Stimulated activated CD8-positive, alpha-beta memory T cell treated with anti-CD3 and anti-CD28 coated beads, Interleukin-2, amount 100 ng/mL, for 1 hour (primary cell): ENCODE measurements at places on chromosomes 1 and 21.
A peak's percentile ranks its signal among the peaks of the same experiment; 100 is the strongest.

GRCh38 chr1:10528066-10529014 is 53.6 kb downstream of the PEX14 start:
- DNase-seq, result no peak

GRCh38 chr1:26998429-26999300 is 5.2 kb downstream of the TRNP1 start:
- no peak for DNase-seq

- no peak for DNase-seq
Observed at GRCh38 chr1:115712911-115713609, 55.5 kb downstream of the CASQ2 start.

- DNase-seq, result no peak
Observed at GRCh38 chr1:26949926-26950319, 10.3 kb downstream of the KDF1 start.

GRCh38 chr1:171583591-171584201 is 38.3 kb upstream of the MYOCOS start:
- no peak for DNase-seq

DNA sequence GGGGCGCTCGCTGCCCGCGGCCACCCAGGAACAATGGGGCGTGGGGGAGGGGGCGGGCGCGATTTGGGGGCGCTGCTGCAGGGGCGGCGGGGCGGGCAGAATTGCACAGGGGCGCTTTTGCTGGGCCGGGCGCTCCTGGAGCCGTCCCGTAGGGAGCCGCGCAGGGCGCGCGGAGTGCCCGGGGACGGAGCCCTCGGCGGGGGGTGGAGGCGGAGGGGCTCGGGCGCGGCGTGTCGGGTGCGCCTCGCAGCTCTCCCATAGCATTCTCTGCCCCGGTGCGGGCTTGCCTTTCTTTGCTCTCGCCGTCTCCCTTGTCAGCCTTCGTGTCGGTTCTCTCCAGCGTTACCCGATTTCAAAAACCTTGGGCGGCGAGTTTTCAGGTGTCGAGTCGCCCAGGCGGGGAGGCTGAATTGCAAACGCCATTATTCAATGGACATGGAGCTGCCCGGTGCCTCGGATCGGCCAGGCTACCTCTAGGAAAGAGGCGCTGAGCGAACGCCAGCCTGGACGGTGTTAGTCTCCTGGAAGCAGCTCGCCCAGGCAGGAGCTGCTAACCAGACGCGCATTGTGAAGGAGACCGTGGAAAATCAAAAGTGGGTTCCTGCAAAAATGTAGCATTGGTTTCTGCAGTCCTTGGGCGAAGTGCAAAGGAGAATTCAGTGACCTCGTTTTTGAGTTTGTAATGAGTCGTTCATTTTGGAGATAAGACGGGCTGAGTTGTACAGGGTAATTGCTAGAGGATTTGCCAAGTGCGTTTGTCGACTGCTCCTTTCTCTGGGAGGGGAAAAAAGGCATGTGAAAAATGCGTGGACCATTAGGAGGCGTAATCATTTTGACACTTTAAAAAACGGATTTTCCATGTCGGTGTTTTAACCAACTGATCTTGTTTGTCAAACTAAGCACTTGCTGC is 626 bp downstream of the CXADR start:
- no peak for DNase-seq

GRCh38 chr21:41827951-41828883 is 50.9 kb downstream of the PRDM15 start:
- DNase-seq, result no peak

GRCh38 chr1:218677026-218677425 is 331.9 kb downstream of the TGFB2 start:
- DNase-seq, result no peak

DNA sequence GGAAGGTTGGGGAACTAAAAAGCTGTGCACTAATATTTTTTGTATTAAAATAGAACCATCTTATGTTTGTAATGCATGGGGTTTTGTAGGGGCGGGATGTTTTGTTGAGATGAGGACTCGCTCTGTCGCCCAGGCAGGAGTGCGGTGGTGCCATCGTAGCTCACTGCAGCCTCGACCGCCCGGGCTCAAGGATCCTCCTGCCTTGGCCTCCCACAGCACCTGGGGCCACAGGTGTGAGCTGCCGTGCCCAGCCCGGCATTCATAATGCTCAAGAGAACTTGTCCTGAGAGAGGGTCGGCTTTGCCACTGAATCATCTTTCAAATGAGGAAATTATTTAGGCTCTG is 3.0 kb upstream of the C1orf159 start:
- no peak for DNase-seq

GRCh38 chr1:10514490-10515235 is 39.9 kb downstream of the PEX14 start:
- DNase-seq, result no peak

DNA sequence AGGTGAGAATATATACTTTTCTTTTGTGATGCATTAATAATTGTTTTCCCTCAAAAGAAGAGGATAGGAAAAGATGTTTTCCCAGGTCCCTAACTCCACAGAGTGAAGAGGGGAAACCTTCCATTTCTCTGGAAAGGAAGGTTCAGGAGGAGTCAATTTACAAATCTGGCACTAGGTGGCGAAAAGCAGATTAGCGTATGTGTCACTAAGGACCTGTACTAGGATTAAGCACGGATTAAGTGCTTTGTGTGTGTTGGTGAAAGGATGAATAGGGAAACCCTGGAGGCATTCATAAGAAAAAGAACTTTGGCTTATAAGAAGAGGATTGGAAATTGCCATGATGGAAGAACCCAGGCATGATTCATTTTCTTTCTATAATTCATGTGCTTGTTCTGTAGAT is 410.1 kb upstream of the PLXNA2 start:
- DNase-seq, result no peak

- DNase-seq, result no peak
Observed at GRCh38 chr1:84899969-84900368, 7.0 kb upstream of the LPAR3 start.

DNA sequence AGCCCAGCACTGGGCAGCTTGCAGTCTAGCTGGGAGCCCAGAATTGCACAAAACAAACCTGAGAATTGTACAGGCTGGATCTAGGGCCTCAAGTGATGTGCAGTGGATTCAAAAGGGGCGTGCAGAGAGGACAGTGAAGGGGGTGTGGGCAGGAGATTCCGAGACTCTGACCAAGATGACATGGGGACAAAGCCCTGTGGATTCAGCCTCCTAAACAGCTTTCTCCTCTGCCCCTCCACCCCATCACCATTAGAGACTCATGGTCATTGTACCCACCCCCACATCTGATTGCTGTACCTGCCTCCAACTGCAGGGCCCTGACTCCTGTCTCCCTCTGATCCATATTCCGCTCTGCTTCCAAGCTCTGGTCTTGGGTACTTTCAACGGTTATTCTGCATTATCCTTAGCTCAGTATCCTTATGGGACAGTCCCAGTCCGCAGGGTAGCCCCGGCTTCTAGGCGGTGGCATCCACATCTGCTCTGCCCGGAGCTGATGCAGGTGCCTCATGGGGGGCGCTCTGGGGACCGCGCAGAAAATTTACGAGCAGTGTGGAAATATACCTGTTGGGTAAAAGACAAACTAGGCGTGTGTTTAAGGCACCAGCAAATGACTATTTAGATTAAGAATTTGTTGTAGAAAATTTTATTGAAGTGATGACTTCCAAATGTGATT is 1.7 kb upstream of the BMP8A start:
- DNase-seq, result no peak

DNA sequence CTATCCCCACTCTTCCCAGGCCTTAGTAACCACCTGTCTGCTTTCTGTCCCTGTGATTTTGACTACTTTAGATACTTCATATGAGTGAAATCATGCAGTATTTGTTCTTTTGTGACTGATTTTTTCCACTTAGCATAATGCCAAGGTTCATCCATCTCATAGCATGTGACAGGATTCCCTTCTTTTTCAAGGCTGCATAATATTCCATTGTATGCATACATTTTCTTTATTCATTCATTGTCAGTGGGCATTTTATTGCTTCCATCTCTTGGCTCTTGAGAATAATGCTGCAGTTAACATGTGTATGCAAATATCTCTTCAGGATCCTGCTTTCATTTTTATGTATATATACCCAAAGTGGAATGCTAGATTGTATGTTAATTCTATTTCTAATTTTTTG is 56.4 kb downstream of the AGL start:
- DNase-seq, result no peak

GRCh38 chr1:29240986-29241385 is 4.7 kb downstream of the PTPRU start:
- no peak for DNase-seq

- no peak for DNase-seq
Observed at GRCh38 chr1:87279536-87279875, 49.2 kb upstream of the LMO4 start.

GRCh38 chr1:193787061-193787460 is 600.6 kb upstream of the B3GALT2 start:
- DNase-seq, result no peak

GRCh38 chr1:203640117-203640516 is 13.5 kb downstream of the ATP2B4 start:
- DNase-seq, result no peak

GRCh38 chr1:156874572-156875340 is 14.1 kb downstream of the NTRK1 start:
- no peak for DNase-seq

GRCh38 chr1:27154469-27154990 is 395 bp downstream of the SLC9A1 start:
- no peak for DNase-seq

- DNase-seq, result peak; percentile 4
Observed at GRCh38 chr1:87450615-87451209, 122.0 kb downstream of the LMO4 start.

DNA sequence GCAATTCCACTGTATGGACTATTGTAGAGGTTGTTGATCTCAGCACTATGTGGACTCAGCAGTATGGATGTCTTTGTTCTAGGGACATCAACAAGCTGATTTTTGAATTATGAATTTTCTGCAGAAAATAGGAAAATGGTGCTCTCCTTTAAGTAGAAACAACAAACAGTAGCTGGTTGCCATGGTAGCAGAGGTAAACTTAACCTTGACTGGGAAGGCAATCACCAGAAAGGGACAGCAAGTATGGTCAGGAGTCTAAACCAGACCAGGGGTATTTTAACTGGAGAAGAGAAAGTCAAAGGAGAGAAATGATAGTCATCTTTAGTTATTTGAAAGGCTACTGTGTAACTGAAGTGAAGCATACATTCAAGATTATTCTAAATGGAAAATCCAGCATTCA is 22.3 kb downstream of the WLS start:
- DNase-seq, result no peak

GRCh38 chr1:61591351-61591750 is 133.6 kb downstream of the TM2D1 start:
- DNase-seq, result no peak

GRCh38 chr1:6601923-6602668 is 573 bp downstream of the KLHL21 start:
- DNase-seq, result no peak

- DNase-seq, result no peak
Observed at GRCh38 chr1:224188286-224188685, 5.2 kb downstream of the DEGS1 start.

DNA sequence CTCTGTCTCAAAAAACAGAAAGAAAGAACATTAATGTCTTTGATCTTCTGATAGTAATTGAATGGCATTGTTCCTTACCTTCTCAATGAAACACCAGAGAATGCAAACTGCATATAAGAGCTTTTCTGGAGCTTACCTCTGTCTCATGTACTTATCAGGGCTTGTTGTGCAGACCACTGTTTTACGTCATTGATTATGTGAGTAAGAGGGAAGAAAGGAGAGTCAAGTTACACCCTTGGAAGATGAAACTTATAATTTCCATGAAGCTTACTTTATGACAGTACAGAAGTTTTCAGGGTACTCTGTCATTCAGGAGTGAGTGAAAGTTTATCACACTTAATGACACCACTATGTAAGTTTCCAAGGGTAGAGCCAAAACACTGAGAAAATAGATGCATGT is 49.0 kb upstream of the MAB21L3 start:
- DNase-seq, result no peak

DNA sequence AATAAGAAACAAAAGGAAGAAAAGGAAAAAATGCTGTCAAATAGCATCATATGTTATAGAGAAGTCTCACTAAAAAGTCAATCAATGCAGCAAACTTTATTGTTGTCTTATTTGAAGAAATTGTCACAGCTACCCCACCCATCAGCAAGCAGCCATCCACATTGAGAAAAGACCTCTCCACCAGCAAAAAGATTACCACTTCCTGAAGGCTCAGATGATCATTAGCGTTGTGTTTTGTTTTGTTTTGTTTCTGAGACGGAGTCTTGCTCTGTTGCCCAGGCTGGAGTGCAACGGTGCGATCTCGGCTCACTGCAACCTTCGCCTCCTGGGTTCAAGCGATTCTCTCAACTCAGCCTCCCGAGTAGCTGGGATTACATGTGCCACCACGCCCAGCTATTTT is 29.0 kb downstream of the ATP2B4 start:
- DNase-seq, result no peak

DNA sequence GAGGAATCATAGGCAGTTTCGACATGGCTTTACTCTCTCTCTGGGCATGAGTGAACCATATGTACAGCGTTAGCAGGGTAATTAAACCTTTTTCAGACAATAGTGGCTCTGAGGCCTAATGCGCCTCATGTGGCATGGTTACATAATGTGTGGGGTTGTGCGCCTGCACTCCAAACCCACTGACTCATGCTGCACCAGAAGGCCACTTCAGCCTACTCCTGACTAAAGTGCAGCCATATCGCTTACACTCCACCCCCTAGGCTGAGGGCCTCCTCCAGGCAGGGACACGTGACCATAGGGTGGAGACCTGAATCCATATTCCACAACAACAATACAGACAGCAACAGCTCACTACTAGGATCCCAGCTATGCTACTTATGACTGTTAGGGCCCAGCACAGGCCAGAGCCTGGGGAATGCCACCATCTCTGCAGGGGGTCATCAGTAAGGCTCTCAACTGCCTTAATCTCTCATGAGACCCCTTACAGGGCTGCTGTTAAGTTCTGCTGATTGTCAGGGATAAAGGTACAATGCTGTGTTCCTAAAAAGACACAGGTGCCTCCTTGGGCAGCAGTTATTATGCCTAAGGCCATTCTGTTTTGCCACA is 13.4 kb upstream of the ODF2L start:
- no peak for DNase-seq

DNA sequence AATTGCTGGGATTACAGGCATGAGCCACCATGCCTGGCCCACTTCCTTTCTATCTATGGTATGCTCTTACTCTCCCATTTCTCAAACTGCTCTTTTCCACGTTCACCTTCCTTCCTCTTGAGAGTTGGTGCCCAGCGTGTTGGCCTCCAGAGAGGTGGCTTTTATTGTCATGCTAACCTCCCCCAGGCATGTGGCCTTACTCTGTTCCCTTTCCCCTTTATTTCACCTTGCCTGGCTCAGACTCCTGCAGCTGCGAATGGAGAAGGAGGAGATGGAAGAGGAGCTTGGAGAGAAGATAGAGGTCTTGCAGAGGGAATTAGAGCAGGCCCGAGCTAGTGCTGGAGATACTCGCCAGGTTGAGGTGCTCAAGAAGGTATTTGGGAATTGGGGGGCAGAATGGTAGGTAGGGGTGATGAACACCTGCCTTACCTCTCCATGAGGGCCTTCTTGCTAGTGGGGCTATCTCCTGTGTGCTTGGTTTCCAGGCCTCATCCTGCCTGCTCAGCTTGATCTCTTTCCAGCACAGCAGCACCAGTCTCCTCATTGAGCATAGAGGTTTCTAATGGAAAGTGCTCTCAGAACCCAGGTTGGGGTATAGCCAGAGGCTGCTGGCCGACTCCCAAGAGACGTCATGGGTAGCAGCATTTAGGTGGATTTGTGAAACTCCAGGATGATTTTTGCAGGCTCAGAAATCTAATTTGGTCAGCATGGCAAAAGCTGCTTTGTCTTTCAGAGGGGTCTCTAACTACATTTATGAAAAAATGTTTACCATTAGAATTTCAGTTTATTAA is 13.2 kb upstream of the TUFT1 start:
- DNase-seq, result no peak

- no peak for DNase-seq
Observed at GRCh38 chr1:26991310-26992116, 2.0 kb upstream of the TRNP1 start.
